ENCODE measurements at places on chromosomes 1 and 21.

DNA sequence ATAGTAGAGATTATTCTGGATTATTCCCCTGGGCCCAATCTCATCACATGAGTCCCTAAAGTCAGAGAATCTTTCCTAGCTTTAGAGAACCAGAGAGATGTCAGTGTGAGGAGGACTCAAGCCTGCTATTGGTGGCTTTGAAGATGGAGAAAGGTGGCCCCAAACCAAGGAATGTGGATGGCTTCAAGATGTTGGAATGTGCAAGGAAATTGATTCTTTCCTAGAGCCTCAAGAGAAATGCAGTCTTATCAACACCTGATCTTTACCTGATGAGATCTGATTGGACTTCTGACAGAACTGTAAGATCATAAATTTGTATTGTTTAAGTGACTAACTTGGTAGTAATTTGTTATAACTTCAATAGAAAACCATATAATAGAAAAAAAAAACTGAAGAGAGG is 51.0 kb downstream of the NME7 start:
- no peak for DNase-seq

- DNase-seq, result no peak
Observed at GRCh38 chr1:117860896-117861610, 68.4 kb downstream of the GDAP2 start.

DNA sequence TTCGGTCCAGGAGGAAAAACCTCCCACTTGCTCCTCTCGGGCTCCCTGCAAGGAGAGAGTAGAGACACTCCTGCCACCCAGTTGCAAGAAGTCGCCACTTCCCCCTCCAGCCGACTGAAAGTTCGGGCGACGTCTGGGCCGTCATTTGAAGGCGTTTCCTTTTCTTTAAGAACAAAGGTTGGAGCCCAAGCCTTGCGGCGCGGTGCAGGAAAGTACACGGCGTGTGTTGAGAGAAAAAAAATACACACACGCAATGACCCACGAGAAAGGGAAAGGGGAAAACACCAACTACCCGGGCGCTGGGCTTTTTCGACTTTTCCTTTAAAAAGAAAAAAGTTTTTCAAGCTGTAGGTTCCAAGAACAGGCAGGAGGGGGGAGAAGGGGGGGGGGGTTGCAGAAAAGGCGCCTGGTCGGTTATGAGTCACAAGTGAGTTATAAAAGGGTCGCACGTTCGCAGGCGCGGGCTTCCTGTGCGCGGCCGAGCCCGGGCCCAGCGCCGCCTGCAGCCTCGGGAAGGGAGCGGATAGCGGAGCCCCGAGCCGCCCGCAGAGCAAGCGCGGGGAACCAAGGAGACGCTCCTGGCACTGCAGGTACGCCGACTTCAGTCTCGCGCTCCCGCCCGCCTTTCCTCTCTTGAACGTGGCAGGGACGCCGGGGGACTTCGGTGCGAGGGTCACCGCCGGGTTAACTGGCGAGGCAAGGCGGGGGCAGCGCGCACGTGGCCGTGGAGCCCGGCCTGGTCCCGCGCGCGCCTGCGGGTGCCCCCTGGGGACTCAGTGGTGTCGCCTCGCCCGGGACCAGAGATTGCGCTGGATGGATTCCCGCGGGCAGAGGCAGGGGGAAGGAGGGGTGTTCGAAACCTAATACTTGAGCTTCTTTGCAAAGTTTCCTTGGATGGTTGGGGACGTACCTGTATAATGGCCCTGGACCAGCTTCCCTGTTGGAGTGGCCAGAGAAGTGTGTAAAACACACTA is 45.3 kb downstream of the MRPL39 start:
- no peak for DNase-seq

DNA sequence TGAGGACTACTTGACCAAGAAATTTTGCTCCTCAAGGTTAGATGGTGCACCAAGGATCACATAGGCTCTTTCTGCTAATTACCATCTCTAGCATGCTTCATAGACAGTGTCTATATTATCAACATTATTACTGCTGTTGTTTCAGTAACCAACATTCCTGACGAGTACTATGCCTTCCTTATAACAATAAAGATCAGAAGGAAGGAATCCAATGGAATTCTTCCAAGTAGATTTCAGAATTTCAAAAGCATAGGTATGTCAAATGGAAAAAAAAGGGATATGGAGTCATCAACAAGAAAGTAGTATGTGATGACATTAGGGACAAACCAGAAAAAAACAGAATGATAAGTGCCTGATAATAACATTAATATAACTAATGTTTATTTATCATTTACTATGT is 39.6 kb upstream of the LPGAT1 start:
- no peak for DNase-seq

- no peak for DNase-seq
Observed at GRCh38 chr1:55364216-55364615, 149.1 kb upstream of the USP24 start.

DNA sequence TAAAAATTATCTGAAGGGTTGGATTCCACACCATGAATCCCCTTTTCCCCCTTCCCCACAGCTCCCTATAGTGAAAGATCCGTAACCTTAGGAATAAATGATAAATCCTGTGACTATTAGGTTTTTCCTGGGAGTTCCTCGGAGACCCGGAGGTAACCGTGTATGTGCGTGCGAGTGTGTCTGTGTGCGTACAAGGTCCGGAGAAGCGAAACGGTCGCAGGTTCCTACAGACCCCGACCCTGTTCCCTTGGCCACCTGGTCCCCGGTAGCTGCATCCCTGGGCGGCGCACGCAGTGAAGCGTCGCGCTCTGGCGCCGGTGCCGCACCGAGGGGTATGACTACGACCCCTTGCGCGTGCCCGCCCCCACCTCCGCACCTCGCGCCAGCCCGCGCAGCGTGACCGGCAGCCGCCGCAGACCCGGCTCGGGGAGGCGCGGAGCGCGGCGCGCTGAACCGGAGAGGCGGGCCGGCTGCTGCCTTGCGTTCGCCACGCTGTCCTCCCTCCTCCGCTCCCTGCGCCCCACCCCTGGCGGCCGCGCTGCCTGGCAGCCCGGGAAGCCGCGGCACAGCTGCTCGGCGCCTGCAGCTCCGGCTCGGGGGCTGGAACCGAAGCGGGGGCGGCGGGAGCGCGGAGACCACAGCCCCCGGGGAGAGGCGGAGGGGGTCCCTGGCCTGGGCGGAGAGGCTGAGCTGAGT is at the start of gene AK5:
Gene AK5, plus strand, starts transcription at position 529 of the 696 bp plus-strand sequence. CDS start 295 bp downstream, outside the sequence.
- peak; percentile 5 for DNase-seq

- no peak for DNase-seq
Observed at GRCh38 chr1:225931270-225932136, 7.5 kb upstream of the PYCR2 start.

DNA sequence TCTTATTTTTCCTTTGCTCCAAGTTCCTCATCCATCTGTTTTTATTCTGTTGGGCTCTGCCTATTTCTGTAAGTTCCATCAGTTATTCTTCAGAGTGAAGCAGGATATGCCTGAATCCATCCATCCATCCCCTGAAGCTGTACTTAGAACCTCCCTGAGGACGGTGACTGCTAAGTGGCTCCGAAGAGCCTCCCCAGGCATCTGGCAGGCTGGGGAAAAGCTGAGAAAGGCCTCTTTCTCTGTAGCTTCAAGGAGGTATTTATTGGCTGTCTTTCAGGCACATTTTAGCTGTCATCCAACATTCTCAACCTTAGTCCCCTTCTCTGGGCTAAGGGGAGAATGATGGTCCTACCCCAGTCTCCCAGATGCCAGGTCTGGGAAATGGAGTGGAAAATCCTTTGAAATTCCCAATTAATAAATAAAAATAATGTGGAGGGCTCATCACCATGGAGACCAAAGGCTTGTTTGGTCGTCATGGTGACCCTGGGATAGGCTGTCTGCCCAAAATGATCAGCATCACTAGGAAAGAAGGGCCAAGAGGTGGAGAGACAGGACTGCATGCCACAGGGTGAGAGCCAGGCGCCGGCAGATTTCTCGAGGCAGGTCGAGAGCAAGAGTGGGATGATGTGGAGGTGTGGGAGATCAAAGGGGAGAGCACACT is 82.0 kb downstream of the UBIAD1 start:
- DNase-seq, result no peak

DNA sequence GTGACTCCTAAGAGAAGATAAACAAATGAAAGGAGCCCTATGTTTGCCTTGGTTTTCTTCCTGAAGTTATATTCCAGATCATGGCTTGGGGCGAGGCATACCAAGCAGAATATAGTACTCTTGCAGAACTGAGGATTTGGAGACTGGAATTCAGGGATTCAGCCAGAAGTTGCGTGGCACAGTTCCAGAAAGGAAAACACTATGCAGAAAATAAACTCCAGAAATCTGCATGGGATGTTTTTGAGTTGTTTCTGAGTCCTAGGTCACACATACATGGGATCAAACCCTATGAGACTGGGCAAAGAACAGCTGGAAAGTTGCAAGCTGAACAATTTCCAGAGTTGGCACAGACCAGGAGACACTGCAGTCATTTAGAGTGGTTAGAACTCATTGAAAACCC is 42.9 kb upstream of the IFFO2 start:
- DNase-seq, result no peak

- DNase-seq, result no peak
Observed at GRCh38 chr1:243796016-243796415, 54.0 kb downstream of the AKT3 start.

GRCh38 chr1:56466538-56466937 is 112.8 kb downstream of the PLPP3 start:
- DNase-seq, result no peak

GRCh38 chr21:33355996-33356395 is 31.2 kb downstream of the IFNAR1 start:
- no peak for DNase-seq

GRCh38 chr1:201890806-201891450 is 2.2 kb downstream of the SHISA4 start:
- DNase-seq, result no peak

- no peak for DNase-seq
Observed at GRCh38 chr1:178702146-178702545, 22.9 kb upstream of the RALGPS2 start.

GRCh38 chr1:20508411-20508771 is 440 bp upstream of the MUL1 start:
- no peak for DNase-seq

DNA sequence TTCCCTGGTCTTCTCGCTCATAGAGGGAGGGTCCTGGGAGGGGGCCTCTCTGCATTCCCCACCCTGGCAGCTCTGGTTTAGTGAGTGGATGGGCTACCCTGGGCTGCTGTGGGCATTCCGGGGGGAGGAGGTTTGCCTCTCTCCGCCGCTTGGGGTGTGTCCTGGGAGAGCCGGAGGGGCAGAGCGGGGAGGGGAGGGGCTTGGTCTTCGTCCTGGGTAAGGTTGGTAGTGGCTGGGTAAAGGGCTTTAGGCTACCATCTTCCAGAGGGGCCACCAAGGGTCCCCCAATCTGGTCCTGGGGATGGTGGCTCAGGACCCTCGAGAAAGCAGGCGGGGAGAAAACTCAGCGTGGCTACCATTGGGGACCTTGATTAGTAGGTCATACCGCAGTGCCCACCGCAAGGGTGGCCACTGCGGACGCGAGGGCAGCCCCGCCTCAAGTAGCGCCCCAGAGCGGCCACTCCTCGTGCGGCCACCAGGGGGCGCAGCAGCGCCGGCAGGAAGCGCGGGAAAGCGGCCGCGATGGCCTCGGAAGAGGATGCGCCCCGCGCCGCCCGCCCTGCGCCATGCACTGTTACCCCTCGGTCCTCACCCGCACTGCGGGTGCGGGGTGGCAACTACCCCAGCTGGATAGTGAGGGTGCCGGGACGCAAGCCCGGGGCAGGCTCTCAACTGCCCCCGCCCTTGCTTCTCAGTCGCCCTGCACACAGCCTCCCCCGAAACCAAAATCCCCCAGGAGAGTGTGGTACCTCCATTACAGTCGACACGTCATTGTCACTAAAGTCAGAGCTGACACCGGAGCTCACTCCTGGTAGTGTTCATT is 44.1 kb upstream of the SLC25A33 start:
- peak; percentile 12 for DNase-seq

GRCh38 chr1:179127163-179127895 is 45.5 kb downstream of the TOR3A start:
- no peak for DNase-seq

GRCh38 chr1:106952776-106953175 is 103.7 kb upstream of the PRMT6 start:
- no peak for DNase-seq

DNA sequence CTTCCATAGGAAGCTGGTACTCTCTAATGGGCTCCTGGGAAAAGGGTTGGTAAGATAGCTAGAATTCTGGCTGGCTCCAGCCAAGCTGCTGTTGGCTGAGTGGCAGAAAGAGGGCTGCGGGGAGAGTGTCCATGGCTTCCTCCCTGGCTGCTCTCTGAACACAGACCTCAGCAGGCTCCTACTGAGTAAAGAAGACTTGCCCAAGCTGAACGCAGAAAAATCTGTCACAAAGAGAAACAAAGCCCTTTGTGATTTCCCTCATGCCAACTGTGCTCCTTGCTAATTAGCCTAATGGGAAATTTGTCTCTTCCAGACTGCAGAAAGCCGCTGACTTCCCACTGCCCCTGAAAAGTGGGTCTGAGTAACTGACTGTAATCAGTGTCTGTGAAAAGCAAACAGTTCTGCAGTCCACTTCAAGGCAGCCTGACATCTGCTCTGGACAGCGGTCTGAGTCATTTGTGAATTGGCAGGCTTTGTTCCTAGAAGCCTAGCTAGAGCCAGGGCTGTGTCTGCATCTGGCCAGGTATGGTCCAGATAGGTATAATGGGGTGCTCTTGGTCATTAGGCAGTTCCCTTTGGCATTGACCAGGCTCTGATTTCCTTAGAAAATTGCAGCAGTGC is 282.8 kb downstream of the ZNF648 start:
- no peak for DNase-seq

DNA sequence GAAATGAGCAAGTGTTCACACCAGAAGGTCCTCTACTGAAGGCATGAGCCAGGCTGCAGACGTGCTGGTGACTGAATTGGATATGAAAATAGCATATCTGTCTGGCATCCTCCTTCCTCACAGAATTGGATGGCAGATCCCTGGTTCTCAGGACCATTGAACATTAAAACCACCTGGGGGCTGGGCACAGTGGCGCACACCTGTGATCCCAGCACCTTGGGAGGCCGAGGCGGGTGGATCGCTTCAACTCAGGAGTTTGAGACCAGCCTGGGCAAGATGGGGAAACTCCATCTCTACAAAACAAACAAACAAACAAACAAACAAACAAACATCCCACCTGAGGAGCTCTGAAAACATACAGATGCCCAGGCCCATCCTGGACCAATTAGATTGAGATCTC is 23.4 kb downstream of the TEX35 start:
- no peak for DNase-seq

GRCh38 chr21:36816561-36817130 is 117.7 kb downstream of the SIM2 start:
- DNase-seq, result no peak

- DNase-seq, result no peak
Observed at GRCh38 chr1:198933515-198934222, 294.8 kb downstream of the PTPRC start.
